ENCODE measurements at places on chromosomes 11 and 22.
A peak's percentile ranks its signal among the peaks of the same experiment; 100 is the strongest.

- no peak for DNase-seq
Measured at GRCh38 chr11:7974668-7975067, 9.4 kb upstream of the NLRP10 start.

- no peak for DNase-seq
Measured at GRCh38 chr11:58003036-58003435, 20.6 kb upstream of the OR9Q1 start.

DNA sequence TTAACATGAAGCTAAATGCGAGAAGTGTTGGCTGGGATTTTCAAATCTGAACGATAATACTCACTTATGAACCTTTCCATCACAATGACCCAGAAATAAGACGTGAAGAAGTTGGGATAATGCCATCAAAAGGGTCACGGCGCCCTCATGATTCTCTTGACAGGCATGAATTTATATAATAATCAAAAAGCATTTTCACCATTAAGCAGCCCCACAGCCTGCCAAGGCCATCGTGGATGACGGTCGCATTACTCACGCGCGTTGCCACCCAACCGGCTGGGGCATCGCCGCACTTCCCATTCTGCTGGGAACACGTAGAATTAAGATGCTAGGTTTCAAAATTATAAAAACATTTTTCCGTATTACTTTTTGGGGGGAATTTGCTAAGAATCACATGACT lies 18.9 kb upstream of the GAL start:
- DNase-seq: no peak

DNA sequence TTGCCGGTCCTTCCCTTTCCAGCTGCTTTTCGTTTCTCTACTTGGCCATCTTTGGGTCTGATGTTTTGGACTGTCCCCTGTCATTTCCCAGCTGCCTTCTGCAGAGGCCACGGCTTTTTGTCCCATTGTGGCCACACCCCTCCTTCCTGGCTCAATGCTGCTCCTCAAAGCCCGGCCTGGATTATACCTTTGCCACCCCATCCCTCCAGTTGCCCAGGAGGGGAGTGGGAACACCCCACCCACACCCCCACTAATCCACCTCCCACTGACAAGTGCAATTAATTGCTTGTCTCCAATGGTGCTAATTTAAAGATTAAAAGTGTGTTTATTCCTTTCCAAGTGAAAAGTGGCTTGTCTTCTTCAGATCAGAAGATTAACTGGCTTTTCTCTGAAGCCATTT lies 34.2 kb upstream of the CSNK2A3 start:
- no peak for DNase-seq

- no peak for DNase-seq
Measured at GRCh38 chr11:77397631-77398030, 76.3 kb downstream of the PAK1 start.

DNA sequence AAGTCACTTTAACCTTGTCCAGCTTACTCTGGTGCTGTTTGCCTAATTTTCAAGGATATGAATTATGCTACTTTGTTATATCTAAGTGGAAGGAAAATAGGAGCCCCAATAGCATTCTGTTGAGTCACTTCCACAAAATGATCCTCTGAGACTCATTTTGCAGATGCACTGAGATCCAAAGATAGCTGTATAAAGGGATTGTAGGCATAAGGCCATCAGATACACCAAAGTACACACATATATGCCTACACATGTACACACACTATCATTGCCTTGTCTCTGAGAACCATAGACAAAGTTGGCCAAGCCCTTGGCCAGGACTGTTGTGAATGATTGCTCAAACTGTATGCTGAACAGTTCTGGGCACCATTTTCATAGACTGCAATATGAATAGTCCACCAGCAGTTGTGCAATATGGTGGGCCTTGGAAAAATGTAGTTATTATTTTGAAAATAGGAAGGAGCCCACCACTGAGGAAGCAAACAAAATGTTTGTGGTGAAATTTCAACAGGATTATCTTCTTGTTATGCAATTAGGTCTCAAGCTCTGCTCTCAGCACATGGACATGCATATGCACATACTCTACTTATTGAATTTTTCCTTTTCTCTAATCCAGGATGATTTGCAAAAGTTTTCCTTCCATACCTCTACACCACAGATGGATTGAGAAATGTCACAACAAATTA lies 186.0 kb upstream of the CTSC start:
- DNase-seq: peak; percentile 58

DNA sequence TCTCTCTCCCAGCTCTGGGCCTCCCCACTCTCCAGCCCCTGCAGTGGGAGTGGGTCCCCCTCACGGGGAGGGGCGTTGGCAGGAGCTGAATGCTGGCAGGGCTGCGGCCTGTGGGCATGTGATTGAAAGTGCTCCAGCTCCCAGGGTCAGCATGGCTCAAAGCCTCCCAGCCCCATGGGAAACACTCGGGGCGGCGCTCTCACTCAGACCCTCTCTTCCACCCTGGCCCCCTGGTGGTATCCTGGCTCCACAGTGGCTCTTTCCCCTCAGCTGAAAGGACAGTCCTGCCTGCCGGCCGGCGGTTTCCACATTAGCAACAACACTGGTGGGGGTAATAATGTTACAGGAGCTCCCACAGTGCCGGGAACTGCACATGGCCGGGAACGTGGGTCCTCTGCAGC lies 35.5 kb downstream of the POLR3H start:
- DNase-seq: no peak

- DNase-seq: peak; percentile 96
Measured at GRCh38 chr11:61602775-61603569, 22.1 kb upstream of the SYT7 start.

- no peak for DNase-seq
Measured at GRCh38 chr11:63917692-63918506, 935 bp upstream of the RCOR2 start.

DNA sequence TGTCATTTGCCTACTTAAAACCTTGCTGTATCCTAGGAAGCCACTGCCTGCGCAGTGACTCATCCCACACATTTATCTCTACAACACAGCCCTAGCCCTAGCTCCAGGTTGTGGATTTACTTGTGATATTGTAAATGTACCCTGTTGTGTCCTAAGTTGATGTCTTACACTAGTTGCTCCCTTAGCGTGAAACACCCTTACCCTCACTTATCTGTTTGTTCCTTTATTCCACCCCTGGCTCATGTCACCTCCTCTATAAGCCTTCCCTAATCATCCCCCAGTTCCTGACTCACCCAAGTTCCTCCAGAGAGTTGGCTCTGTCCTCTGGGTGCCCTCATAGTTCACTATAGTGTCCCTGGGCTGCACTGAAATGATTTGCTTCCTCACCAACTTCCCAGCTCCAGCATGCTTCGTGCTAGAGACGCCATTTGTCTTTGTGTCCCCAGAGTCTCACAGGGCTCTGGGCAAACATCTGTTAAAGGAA lies 431.8 kb upstream of the FAT3 start:
- DNase-seq: no peak

DNA sequence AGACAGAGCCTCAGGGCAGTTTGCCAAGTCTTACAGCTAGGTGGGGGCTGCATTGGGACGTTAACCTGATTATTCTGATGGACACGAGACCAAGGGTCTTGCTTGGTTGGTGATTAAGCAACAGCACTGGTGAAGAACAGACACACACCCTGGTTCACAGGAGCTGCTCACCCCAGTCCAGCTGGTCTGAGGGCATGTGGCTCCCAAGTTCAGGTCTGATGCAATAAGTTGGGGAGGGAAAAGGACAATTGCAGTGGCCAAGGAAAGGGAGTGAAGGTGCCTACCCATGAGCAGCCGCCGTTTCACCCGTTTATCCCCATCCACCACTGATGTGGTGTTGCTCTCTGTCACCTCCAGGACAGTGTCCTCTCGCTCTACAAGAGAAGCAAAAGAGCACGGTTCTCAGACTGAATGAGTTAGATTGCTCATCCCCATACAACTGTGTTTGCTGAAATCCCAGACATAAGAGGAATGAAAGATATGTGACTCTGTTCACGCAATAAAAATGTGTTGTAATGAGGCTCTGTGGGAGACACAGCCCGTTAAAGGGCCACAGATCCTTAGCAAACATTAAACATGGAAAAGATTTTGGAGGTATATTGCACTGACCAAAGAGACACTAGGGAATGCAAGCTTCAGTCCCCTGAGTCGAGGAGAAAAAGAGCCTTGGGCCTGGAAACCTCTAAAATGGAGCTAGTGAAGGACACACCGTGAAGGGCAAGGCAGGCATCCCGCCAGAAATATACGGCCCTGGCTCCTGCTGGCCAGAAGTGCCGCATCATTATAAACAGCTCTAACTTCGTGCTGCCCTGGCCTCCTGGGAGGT lies 25.6 kb downstream of the SCUBE2 start:
- DNase-seq: no peak

DNA sequence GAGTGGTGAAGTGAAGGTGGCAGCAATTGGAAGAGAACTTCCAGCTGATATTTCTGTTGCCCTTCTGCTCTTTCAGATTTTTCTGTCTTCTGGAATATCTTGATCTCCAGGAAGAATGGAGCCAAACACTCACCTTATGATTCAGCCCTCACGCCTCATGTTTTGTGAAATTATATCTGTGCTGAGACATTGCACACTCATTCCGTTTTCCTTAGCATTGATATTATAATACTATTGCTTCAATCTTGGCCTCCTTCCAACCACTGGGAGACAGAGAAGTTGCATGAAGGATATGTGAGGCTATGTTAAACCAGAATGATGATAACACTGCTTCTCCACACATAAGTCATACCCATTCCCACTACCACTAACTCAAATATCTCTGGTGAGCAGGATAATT lies 177.9 kb downstream of the ETS1 start:
- DNase-seq: peak; percentile 83

DNA sequence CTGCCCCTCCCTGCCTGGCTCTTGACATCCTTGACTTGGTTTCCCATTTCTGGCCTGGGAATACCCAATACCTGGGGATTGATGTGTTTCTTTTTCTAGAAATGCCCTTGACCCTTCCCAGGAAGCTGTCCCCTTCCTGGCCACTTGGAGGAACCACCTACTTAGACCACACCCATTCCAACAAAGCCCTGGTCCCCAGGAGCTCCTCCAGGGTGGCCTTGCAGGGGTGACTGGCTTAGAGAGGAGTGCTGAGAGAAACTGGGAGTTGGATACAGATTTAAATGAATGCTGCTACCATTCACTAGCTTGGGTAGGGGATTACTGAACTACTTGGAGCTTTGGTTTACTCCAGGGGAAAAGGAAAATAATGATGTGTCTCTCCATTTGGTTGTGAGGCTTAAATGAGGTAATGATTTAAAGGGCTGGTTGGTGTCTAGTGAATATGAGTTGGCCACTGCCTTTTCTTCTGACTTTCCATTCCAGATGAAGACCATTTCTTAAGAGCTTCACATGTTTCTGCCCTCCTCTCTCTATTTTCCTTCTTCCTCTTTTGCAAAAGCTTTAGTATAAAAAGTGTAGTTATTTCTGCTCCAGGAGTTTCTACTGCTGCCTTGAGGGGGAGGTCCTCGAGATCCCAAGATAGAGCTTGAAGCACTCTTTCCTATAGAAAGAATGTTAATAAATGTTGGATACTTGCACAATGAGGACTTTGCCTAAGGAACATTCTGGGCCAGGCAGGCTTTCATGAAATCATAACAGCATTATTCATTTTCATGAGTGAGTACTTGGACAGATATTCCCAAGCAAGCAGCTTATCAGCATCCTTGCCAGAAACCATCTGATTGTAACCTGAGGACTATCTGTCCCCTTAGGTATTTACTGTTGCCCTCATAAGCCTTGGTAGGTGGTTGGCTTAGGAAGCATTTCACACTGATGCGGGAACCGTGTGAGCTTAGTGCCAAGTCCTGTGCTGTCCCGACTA lies 22.4 kb downstream of the PANX1 start:
- no peak for DNase-seq

- no peak for DNase-seq
Measured at GRCh38 chr11:6794639-6795038, 4.8 kb downstream of the OR6A2 start.

- no peak for DNase-seq
Measured at GRCh38 chr11:133520707-133521106, 11.6 kb downstream of the OPCML start.

GRCh38 chr11:71172680-71173079 lies 79.7 kb downstream of the SHANK2 start:
- no peak for DNase-seq

- DNase-seq: peak; percentile 53
Measured at GRCh38 chr22:31870890-31871289, 73.4 kb upstream of the YWHAH start.

DNA sequence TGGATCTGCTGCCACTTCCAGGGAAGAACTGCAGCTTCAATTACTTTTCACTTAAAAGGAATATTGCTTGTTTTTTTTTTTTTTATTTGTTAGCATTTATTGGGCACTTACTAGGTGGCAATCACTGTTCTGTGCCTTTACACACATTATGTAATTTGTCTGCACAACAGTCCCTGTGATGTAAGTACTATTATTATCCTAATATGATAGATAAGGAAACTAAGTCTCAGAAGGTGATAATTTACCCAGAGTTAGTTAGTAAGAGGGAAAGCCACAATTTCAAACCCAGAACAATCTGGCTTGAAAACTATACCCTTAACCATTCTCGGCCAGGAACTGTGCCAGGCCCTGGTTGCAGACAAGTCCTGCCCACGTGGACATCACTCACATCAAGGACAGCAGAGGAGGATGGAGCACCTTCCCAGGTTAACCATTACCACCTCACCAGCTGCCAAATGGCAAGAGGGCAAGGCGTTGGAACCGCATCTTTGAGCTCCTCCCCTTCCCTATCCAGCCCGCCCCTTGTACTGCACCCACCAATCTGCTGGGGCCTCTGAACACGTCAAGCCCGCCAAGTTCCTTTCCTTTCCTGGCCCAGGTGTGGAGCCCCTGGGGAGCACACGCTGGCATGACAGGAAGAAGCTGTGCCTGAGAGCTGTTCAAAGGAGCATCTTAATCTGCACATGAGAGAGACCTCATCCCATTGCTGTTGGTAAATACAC lies 78.4 kb downstream of the NAV2 start:
- DNase-seq: no peak
